Small intestine (tissue), 16 donors: ENCODE measurements at places on chromosomes 13 and 19.

DNA sequence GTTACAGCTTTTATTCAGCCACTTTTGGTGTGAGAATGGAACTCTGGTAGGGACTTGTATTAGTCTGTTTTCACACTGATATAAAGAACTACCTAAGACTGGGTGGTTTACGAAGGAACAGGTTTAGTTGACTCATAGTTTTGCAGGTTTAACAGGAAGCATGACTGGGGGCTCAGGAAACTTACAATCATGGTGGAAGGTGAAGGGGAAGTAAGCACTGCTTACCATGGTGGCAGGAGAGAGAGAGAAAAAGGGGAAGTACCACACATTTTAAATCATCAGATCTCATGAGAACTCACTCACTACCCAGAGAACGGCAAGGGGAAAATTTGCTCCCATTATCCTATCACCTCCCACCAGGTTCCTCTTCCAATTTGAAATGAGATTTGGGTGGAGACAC lies 942.2 kb downstream of the PCDH17 start:
- no peak for DNase-seq

- DNase-seq = no peak
Measured at GRCh38 chr13:99366075-99366987, 59.1 kb upstream of the GPR183 start.

DNA sequence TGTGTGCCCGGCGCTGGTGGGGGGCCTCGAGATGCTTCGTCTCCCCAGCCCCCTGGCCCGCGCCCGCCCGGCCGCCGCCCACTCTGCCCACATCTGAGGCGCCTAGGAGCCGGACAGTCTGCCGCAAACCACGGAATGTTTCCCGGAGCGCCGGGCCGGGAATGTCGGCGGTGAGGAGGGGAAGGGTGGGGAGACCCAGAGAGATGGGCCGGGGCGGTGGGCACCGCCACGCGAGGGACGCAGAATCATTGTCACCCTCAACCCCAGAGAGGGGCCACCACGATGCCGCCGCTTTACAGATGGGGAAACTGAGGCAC lies 46.1 kb upstream of the NFIC start:
- no peak for DNase-seq

DNA sequence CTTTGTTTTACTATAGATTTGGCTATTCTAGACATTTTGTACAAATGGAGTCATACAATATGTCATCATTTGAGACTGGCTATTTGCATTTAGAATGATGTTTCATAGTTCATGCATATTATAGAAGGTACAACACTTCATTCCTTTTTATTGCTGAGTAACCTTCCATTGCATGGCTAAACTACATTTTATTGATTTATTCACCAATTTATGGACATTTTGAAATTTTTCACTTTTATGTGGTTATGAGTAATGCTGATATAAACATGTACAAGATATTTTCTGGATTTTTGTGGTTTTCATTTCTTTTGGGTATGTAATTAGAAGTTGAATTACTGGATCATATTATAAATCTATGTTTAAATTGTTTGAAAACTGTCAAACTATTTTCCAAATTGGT lies 710.3 kb upstream of the SLITRK5 start:
- no peak for DNase-seq

GRCh38 chr13:81051873-81052272 lies 710.9 kb upstream of the SPRY2 start:
- no peak for DNase-seq

GRCh38 chr13:93867481-93867880 lies 612.0 kb downstream of the DCT start:
- no peak for DNase-seq

GRCh38 chr13:27522847-27523246 lies 72.5 kb upstream of the MTIF3 start:
- no peak for DNase-seq

DNA sequence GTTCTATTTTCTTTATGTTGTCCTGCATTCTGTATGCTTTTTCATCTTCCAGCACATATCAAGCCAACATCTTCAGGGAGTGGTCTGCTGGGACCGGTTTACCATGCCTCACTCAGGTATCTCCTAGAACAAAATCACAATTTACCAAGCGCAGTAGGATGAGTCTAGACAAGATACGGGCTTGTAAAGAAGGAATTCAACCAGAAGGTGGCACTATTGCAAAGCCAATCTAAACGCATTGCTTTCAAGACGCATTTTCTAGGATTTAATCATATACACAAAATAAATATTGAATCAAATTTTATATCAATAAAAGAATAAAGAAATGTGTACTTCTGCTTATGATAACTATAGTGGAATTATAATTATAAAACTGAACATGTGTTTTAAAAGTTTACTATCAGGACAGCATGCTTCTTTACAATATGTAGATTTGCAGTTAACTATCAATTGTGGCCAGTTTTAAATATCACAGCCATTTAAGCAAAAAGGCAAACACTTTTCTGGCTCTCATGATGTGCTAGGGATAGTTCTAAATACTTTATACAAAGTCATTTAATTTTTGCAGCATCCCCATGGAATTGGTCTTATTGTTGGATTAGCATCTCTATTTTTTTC lies 16.1 kb upstream of the TPP2 start:
- DNase-seq = peak; percentile 62

GRCh38 chr13:61417086-61417570 lies 1.5 kb upstream of the PCDH20 start:
- no peak for DNase-seq

GRCh38 chr13:94537740-94538630 lies 58.0 kb downstream of the TGDS start:
- no peak for DNase-seq

DNA sequence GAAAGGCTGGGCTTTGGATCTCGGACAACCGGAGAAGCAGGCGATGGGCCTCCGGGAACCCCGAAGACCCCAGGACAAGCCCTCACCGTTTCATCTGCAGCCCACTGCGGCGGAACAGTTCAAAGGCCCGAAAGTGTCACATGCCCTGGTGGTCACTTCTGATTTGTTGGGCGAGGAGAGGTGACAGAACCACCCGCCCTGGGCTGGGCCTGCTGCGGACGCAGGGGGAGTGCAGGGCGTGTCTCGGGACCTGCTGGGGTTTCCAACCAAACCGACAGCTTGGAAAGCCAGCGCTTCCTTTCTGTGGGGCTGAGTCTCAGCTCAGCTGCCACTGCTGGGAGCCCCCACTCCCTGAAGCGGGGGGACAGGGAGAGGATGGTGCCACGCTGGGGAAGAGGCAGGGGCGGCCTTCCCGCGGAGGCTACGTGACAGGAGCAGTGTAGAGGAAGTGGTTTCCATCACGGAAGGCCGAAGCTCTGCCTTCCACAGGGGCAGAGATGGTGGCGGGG lies 22.8 kb upstream of the ZBTB7A start:
- no peak for DNase-seq
